ENCODE measurements at places on chromosomes 1 and 21. TPM values are rescaled to one million over a fixed set of nuclear protein-coding genes. Genes with fewer than 3 reads are reported as not detected.

Gene NUDT4B
- 21.8 TPM for total RNA-seq

Gene GNAT2
- total RNA-seq: 0.42 TPM

Gene PSEN2
- 24.2 TPM for total RNA-seq

Gene OR2G6
- not detected for total RNA-seq

Gene CD101
- total RNA-seq: 0.11 TPM

Gene CCDC30
- total RNA-seq: 0.60 TPM

Gene TTC22
- total RNA-seq: not detected

Gene STRIP1
- total RNA-seq: 49.3 TPM

Gene SMG7
- 30.7 TPM for total RNA-seq

Gene GUCA2A
- total RNA-seq: not detected

Gene AKR1A1
- total RNA-seq: 154 TPM

Gene RNU1-3
- total RNA-seq: under 0.01 TPM

Gene LCE1B
- total RNA-seq: not detected

Gene NBPF4
- total RNA-seq: not detected

Gene SMCP
- not detected for total RNA-seq

Gene APOBEC4
- total RNA-seq: not detected

Gene RBM11
- total RNA-seq: not detected

Gene F5
- 0.13 TPM for total RNA-seq

Data from pulmonary artery endothelial cell (primary cell).